ENCODE measurements at places on chromosomes 7 and 10.

- DNase-seq = no peak
These were observed 324.2 kb upstream of the ZMIZ1 start for GRCh38 chr10:78744491-78745090.

- no peak for DNase-seq
These were observed 86.4 kb upstream of the JAZF1 start for GRCh38 chr7:28267012-28267411.

GRCh38 chr7:32167256-32167655, 97.0 kb upstream of the PDE1C start:
- no peak for DNase-seq

- no peak for DNase-seq
These were observed 163.8 kb downstream of the ELMO1 start for GRCh38 chr7:37284805-37285231.

DNA sequence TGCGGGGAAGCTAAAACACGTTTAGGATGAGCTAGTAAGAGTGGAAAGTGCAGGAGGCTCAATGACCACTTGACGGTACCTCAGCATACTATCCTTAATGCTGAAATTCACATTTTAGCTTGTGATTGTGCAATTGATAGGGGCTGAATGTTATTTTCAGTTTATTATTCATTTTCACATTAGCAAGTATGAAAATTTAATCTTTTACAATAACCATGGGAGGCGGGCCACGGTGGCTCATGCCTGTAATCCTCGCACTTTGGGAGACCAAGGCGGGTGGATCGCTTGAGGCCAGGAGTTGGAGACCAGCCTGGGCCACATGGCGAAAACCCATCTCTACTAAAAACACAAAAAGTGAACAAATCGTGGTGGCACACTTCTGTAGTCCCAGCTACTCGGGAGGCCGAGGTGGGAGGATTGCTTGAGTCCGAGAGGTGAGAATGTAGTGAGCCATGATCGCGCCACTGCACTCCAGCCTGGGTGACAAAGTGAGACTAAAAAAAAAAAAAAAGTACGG, 22.0 kb upstream of the ANLN start:
- DNase-seq = no peak

DNA sequence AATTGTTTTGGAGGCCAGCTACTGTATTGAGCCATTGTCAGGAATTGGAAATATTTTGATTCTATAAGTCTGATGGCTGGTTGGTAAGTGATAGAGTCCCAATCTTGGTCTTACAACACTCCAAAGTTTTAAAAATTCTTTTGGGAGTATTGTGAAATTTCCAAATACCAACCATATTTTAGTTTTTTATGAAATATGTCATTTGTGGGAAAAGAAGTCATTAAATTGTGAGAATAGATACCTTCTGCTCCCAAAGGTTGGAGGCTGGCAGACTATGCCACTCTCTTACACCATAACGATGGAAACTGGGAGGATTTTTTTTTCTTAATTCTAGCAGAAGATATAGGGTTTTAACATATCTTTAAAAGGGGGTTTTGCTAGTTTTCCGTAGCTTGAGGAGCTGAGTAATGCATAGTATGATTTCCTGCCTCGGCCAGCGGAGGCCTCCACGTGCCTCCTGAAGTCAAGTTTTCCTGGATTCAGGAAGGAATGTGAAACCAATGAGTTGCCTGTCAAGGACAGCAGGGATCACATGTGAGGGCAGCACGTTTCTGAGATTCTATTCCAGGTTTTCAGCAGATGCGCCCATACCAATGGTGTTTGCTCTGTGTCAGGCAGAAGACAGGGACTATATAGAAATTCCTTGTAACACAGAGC, 92.2 kb upstream of the LAMB4 start:
- no peak for DNase-seq

DNA sequence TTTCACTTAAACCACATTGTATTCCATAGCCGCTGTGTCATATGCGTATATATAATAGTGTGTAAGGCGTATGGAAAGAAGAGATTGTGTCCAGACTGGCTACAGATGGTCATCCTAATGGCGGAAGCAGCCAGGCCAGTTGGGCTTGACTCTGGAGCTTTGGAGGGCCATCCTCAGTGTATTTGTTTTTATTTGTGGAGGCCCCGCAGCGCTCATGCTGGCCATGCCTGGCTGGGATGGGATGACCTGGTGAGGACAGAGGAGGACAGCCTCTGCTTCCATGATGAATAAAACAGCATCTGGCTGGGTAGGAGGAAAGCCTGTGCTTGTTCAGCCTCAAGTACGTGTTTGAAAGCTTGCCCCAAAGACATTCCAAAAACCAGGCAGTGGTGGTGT, 220.3 kb downstream of the EBF3 start:
- DNase-seq = no peak

DNA sequence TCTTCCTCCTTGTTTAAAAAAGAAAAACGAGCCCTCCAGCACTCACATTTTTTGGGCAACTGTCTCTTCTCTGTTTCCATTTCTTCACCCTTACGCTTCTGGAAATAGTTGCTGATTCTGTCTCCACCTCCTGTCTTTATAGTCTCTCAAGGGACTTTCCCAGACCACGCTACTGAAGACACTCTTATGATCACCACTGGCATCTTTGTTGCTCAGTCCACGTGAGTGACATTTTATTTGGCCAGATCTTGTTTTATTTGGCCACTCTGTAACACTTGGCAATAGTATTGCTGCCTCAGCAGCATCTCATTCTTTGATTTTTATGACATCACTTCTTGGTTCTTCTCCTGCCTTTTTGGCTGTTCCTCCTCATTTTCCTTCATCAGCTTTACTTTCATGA, 21.6 kb upstream of the NME8 start:
- DNase-seq = no peak

- no peak for DNase-seq
These were observed 449.1 kb downstream of the XPNPEP1 start for GRCh38 chr10:109474261-109474660.

DNA sequence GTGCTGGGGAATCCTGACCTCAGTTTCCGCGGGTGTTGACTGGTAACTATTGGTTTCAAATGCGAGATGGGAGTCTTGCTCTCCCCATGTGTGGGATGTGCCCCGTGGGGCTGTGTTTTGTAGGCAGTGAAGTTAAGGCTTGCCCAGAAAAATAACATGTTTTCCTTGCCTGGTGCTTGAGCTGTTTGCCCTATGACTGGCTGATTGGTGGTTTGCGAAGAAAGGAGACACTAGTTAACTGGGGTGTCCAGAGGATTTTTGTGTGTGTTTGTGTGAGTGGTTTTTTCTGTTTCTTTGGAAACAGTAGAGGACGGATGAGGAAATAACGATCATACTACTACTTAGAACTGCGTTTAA, 61.9 kb downstream of the CREB5 start:
- no peak for DNase-seq

GRCh38 chr10:110209926-110210673, 2.7 kb downstream of the MXI1 start:
- no peak for DNase-seq

DNA sequence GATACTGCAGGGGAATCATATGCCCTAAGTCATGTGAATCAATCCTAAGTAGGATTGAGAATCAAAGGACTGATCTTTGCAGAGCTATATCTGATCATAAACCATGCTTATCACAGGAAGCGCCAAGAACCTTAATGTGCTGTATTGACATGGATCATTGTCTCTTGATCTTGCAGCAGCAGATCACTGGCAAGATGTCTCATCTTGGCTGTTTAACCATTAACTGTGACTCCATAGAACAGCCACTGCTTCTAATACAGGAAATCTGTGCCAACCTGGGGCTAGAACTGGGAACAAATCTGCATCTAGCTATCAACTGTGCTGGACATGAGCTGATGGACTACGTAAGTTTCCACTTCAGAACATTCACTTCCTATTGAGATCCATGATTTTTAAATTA, 21.6 kb downstream of the ENO4 start:
- DNase-seq = no peak

GRCh38 chr10:60353519-60354258, 36.0 kb downstream of the ANK3 start:
- no peak for DNase-seq

DNA sequence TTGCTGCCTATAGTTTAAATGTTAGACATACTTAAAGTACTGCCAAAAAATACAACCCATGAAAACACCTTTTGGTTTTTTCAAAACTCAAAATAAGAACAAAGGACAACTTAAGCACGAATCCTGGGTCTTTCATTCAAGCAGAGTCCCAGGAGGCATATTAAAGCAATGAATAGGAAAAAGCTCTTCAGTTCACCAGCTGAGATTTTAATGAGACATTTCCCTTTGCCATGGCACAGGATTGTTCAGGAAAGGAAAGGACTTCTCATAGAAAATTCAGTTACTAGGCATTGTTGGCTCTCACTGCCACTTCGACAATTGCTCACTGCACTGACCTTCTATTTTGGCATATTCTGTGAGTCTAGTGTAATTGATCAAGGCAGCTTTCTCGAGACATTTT, 133.5 kb upstream of the FEZF1 start:
- no peak for DNase-seq

- no peak for DNase-seq
These were observed 63.9 kb downstream of the INSYN2A start for GRCh38 chr10:127132451-127132850.

GRCh38 chr7:1193593-1194424, 33.8 kb upstream of the ZFAND2A start:
- peak; percentile 11 for DNase-seq

GRCh38 chr7:105664816-105665525, 83.7 kb upstream of the EFCAB10 start:
- no peak for DNase-seq

- DNase-seq = no peak
These were observed 810 bp downstream of the OPN4 start for GRCh38 chr10:86655173-86655540.

- DNase-seq = no peak
These were observed 9.8 kb downstream of the AGBL3 start for GRCh38 chr7:134996097-134996550.

DNA sequence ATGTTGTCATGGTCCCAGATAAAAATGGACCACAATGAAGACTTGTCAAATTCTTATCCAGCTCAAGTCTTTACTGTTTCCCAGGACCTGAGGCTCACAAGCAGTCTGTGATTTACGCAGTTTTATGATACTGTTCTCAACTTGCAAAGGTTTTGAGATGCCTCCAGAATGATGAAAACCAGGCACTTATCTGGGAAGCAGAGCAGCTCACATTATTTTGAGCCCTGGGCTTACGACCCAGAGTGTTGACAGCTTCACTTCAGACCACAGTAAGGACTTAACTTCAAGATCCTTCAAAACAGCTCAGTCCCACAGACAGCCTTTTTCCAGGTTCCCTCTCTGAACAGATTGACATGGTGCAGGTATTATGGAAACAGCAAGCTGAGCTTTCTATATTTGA, 236.1 kb downstream of the RNLS start:
- no peak for DNase-seq

DNA sequence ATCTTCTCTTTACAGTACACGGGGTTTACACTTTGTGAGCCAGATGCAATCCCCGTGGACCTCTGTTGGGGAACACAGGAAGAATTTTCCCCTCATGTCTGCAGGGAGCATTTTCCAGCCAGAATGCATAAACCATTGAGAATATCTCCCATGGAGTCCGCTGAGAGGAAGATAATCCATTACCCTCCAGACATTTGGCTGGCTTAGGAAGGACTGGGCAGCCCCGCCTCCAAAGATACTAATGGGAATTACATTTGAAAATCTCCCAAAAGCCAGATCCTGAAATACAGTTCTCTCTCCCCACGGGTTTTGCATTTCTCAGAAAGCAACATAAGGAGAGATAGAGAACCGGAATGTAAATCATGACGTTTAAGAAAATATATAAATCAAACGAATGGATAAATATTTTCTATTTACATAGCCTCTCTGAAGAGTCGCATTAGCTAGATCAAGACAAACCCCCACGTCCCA, 53.5 kb downstream of the TRIL start:
- no peak for DNase-seq

- no peak for DNase-seq
These were observed 1.8 kb downstream of the TRPV6 start for GRCh38 chr7:142883571-142884285.

DNA sequence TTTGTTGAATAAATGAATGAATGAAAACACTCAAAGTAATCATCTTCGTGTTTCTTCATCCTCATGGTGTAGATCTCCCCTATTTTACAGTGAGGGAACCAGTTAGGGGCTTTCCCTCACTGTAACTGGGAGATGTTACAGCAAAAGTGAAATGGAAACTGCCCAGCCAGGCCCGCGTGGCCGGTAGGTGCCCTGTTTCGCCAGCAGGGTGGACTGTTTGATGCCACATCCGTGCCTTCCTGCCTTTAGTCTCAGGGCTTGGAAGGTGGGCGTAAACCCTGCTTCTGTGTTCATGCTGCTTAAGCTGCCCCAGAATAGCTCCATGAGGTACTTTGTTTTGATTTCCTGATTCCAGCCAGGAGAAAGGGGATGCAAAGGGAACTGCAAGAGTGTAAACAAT, 268.8 kb downstream of the PLXNA4 start:
- DNase-seq = no peak

- no peak for DNase-seq
These were observed 794.6 kb upstream of the LRRN3 start for GRCh38 chr7:110296321-110296720.

DNA sequence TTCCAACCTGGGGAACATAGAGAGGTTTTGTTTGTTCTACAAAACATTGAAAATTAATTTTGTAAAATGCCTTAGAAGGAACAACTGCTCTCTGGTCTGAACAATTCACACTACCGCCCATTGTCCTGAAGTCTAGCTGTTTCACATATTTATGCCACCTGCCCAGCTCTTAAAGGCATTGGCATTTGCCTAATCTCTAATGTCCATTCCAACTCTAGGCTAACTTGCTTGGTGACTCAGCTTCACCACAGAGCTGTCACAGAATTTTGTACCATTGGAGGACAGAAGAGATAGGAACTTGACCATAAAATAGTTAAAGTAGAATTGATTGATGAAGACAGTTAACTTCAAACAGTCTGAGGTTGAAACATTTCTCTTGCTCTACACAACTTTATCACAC, 53.5 kb upstream of the PPP1R17 start:
- DNase-seq = no peak

DNA sequence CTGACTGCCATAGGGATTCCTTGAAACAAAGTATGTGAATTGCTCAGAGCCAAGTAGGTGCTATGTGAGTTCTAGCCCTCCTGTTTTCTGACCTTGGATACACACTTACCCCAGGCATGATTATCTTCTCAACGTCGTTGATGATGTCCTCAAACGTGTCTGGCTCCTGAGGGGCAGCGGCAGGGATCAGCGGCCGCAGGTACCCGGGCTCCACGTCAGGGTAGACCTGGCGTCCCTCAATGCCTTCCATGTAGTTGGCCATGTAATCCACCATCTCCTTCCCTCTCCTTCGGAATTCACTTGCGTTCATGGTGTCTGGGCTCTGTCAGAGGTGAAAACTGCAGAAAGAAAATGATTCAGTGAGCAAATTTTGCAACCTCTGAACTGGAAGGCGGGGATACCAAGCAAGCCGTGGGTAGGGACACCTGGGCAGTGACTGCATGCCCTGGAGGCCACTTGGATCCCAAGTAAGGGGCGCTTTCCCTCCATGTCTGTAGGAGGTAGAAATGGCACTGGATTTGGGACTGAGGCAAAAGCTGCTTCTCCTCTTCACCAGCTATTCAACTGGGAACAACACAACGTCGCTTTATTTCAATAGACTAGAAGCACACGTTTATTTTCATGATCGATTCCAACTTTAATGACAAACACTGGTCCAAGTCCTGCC, 21.3 kb downstream of the DDC start:
- DNase-seq = no peak

All from activated CD8-positive, alpha-beta memory T cell treated with anti-CD3 and anti-CD28 coated beads for 1 hour (primary cell).